Neural progenitor cell (in vitro differentiated cells): ENCODE measurements at places on chromosomes 4 and X.

GRCh38 chrX:7904562-7904961, 22.7 kb downstream of the PNPLA4 start:
- no peak overlapping the region for H3K4me3 ChIP-seq
- no peak overlapping the region for H3K27ac ChIP-seq
- H3K36me3 ChIP-seq = no peaks in the 10 kb centered on the region
- DNase-seq = no peak
- H3K4me1 ChIP-seq = no peaks in the 10 kb centered on the region
- no peaks in the 10 kb centered on the region for H3K27me3 ChIP-seq

- no peaks in the 10 kb centered on the region for H3K36me3 ChIP-seq
- H3K27me3 ChIP-seq = no peaks in the 10 kb centered on the region
- peaks cover 6% of the 10 kb centered on the region for H3K4me1 ChIP-seq
- no peak overlapping the region for H3K4me3 ChIP-seq
Observed at GRCh38 chr4:138702190-138702824, 313.3 kb upstream of the NOCT start.

GRCh38 chrX:42399632-42400024, 378.3 kb downstream of the PPP1R2C start:
- no peak overlapping the region for H3K4me3 ChIP-seq
- no peak overlapping the region for H3K27ac ChIP-seq
- no peaks in the 10 kb centered on the region for H3K36me3 ChIP-seq
- no peaks in the 10 kb centered on the region for H3K27me3 ChIP-seq
- no peak for DNase-seq
- no peaks in the 10 kb centered on the region for H3K4me1 ChIP-seq

DNA sequence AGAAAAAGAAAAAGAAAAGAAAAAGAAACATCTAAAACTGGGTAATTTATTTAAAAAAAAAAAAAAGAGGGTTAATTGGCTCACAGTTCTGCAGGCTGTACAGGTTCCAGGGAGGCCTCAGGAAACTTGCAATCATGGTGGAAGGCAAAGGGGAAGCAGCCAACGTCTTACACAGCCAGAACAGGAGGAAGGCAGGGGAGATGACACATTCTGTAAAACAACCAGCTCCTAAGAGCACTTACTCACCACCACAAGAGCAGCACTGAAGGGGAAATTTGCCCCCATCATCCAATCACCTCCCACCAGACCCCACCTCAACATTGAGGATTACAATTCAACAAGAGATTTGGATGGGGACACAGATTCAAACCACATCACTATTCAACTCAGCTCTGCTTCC, 36.8 kb upstream of the TMEM184C start:
- no peak overlapping the region for H3K27ac ChIP-seq
- DNase-seq = no peak
- H3K4me3 ChIP-seq = no peak overlapping the region
- H3K36me3 ChIP-seq = no peaks in the 10 kb centered on the region
